ENCODE measurements at places on chromosomes 7 and 10. TPM values are rescaled to one million over a fixed set of nuclear protein-coding genes. Genes with fewer than 3 reads are reported as not detected.

Gene PSMC2
- 98.1 TPM for total RNA-seq

DNA sequence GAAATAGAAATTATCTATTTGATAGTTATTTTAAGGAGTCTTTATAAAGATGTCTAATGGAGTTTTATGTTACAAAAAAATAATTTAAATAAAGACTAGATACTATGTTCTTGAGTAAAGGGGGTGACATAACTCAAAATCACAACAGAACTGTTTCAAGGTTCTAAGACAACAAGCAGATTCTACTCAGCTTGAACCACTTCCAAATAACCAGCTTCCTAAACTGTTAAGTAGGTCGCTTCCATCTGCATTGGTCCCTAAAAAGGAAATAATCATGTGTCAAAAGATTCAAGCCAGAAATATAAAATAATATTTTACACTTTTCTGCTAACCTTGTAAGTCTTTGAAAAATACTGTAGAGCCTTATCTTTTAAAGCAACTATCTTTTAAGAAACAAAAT is 14.1 kb downstream of the SEM1 start:
- no peaks in the 10 kb centered on the region for H3K27me3 ChIP-seq
- DNase-seq, result no peak
- peaks cover 18% of the 10 kb centered on the region for H3K36me3 ChIP-seq

Gene PSAP
- total RNA-seq, result 1,668 TPM

GRCh38 chr10:79982861-79983260 is 34.0 kb upstream of the SFTPD start:
- no peaks in the 10 kb centered on the region for H3K36me3 ChIP-seq
- H3K4me1 ChIP-seq, result peaks cover 4% of the 10 kb centered on the region
- no peak for DNase-seq
- H3K27ac ChIP-seq, result peak overlapping the region; percentile 84
- no peak overlapping the region for H3K4me3 ChIP-seq

Gene POLR2J
- total RNA-seq, result 30.5 TPM

Gene AKR1B15
- not detected for total RNA-seq

Gene TWIST1
- 0.47 TPM for total RNA-seq

Gene RBP3
- total RNA-seq, result not detected

Gene MINDY4
- total RNA-seq, result 8.0 TPM

DNA sequence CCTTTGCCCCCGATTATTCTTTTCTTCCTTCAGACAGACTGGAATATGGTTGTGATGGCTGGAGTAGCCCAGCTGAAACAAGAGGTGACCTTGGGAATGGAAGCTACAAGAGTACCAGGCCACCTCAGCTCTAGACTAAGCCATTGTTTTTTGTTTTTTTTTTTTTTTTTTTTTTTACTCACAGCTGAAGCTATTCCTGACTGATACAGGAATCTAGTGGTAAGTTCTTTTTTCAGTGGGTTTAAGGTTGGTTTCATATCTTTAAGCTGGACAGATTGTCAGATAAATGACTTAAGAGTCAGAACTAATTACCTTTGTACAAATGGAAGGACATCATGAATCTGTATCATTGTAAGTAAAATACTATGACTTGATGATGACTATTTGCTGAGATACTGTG is 30.2 kb upstream of the PTPN12 start:
- H3K27ac ChIP-seq, result no peak overlapping the region
- H3K4me1 ChIP-seq, result no peaks in the 10 kb centered on the region
- H3K27me3 ChIP-seq, result no peaks in the 10 kb centered on the region
- H3K4me3 ChIP-seq, result no peak overlapping the region
- DNase-seq, result no peak

GRCh38 chr10:21347043-21347784 is 178.3 kb downstream of the SKIDA1 start:
- no peak overlapping the region for H3K4me3 ChIP-seq
- no peaks in the 10 kb centered on the region for H3K36me3 ChIP-seq
- peaks cover 6% of the 10 kb centered on the region for H3K4me1 ChIP-seq
- DNase-seq, result no peak
- no peaks in the 10 kb centered on the region for H3K27me3 ChIP-seq

Gene RPEL1
- total RNA-seq, result 0.13 TPM

GRCh38 chr7:121547544-121548092 is 151.5 kb upstream of the FAM3C start:
- H3K4me3 ChIP-seq, result no peak overlapping the region
- DNase-seq, result peak; percentile 71
- H3K4me1 ChIP-seq, result no peaks in the 10 kb centered on the region
- H3K27ac ChIP-seq, result no peak overlapping the region
- no peaks in the 10 kb centered on the region for H3K27me3 ChIP-seq

DNA sequence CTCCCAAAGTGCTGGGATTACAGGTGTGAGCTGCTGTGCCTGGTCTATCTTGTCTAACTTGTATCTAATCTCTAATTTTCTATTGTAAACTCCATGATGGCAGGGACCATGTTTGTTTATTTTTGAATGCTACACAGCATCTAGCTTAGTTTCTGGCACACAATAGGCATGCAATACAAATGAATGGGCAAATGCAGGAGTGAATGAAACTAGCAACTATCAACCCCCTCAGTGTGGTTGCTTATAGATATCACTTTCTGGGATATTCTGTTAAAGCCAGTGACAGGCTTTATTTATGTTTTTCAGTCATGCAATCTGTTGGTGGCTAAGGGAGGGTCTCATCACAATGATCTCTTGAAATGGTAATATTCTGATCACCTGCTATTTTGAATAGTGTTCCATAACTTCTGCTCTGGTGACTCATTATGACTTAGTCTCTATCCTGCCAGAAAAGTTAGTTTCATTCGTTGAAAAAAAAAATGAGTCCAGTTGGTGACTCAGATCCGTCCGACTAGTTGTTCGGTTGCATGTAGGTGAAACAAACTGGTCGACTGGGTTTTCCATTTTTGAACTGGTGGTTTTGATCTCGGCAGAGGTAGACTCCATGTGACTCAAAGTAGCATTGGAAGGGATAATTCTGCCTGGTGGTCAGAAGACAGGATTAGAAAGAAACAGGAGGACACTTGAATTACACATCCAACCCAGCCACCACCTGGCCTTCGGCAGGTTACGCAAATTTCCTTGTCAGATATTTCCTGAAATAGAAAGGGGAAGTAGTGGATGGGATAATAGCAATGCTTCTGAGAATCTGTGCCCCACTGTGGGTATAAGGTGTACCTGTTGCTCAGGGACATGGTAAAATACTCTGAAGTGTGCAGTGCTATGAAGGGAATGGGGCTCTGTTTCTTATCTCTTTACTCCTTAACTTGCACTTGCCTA is 76.8 kb downstream of the GATA3 start:
- no peaks in the 10 kb centered on the region for H3K4me1 ChIP-seq
- peaks cover 4% of the 10 kb centered on the region for H3K27me3 ChIP-seq
- H3K4me3 ChIP-seq, result no peak overlapping the region
- no peaks in the 10 kb centered on the region for H3K36me3 ChIP-seq
- no peak overlapping the region for H3K27ac ChIP-seq

Gene STOX1
- total RNA-seq, result 1.1 TPM

Gene HOXA6
- total RNA-seq, result 3.5 TPM

DNA sequence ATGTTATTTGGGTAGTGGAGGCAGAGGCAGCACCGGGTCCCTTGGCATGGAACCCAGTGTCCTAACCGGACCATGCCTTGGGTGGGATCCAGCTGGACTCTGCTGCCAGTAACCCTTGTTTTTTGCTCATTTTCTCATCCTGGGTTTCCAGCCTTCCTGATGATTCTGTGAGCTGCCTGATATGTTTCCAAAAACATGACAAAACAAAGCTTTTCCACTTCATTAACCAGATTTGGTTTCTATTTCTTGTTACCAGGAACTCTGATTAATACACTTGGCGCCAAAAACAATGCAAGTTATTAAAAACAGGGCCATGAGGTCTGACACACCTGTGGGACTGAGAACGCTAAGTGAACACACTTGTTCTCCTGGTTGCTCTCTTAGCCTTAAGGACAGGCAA is 32.8 kb upstream of the DLG5 start:
- no peaks in the 10 kb centered on the region for H3K27me3 ChIP-seq
- no peaks in the 10 kb centered on the region for H3K36me3 ChIP-seq
- H3K27ac ChIP-seq, result no peak overlapping the region
- H3K4me3 ChIP-seq, result no peak overlapping the region
- no peaks in the 10 kb centered on the region for H3K4me1 ChIP-seq

- no peaks in the 10 kb centered on the region for H3K36me3 ChIP-seq
- no peak overlapping the region for H3K4me3 ChIP-seq
- H3K27me3 ChIP-seq, result no peaks in the 10 kb centered on the region
- no peak for DNase-seq
- peaks cover 25% of the 10 kb centered on the region for H3K4me1 ChIP-seq
Measured at GRCh38 chr7:54813398-54813797, 54.4 kb upstream of the SEC61G start.

Gene GBX1
- total RNA-seq, result not detected

Gene WBP1L
- 49.8 TPM for total RNA-seq

- no peak for DNase-seq
- no peaks in the 10 kb centered on the region for H3K27me3 ChIP-seq
- no peaks in the 10 kb centered on the region for H3K36me3 ChIP-seq
- H3K4me3 ChIP-seq, result no peak overlapping the region
- peaks cover 2% of the 10 kb centered on the region for H3K4me1 ChIP-seq
Measured at GRCh38 chr10:49364747-49365146, 31.1 kb downstream of the DRGX start.

Gene PKD1L1
- 0.67 TPM for total RNA-seq

DNA sequence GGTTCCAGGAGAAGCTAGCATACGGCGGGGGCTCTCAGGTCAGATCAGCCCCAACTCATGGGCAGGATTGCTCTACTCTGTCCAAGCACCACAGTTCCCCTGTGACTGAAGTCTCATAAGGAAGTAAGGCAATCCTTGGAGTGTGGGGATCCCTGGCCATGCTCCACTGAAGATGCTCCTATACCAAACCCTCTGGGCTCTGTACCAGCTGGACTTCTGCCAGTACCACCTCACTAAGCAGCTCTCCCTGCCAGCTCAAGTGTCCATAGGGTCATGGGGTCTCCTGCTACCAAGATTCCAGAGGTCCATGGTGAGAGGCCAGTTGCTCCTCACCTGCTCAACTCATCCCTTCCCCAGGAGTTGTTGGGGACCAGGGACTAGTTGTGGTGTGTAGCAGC is 355.7 kb upstream of the STEAP1 start:
- H3K36me3 ChIP-seq, result no peaks in the 10 kb centered on the region
- no peak overlapping the region for H3K27ac ChIP-seq
- H3K4me1 ChIP-seq, result no peaks in the 10 kb centered on the region
- DNase-seq, result no peak
- H3K27me3 ChIP-seq, result no peaks in the 10 kb centered on the region

DNA sequence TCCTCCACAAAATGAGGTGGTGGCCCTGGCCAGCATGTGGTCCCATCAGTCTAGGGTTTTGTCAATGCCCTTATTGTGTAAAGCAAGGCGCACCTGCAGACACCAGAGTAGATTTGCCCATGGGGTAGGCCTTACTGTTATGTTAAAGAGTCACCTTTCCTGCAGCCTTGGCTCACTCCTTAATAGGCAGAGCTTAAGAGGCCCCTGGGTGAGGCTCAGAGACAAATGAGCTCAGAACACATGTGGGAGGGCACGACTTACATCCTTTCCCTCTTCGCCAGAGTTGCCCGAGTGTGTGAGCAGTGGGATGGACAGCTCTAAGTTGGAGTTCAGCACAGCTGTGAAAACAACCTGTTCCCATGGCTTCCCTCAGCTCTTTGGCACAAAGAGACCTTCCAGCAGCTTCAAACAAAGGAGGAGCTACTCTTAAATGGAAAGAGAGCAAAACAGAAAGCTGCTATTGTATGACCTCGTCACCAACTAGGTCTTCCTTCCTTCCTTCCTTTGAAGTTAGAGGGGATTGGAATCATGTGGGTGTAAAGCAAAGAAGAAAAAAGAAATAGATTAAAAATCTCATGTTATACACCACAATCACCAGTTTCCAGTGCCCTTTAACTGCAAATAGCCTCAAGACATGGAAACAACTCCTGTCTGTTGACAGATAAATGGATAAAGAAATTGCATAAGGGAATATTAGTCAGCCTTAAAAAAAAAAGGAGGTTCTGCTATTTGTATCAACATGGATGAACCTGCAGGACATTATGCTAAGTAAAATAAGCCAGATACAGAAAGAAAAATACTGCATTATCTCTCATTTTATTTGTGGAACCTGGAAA is 11.9 kb upstream of the XPNPEP1 start:
- H3K27ac ChIP-seq, result no peak overlapping the region
- no peak for DNase-seq
- H3K4me3 ChIP-seq, result no peak overlapping the region

Gene PNLIPRP3
- total RNA-seq, result 0.42 TPM

DNA sequence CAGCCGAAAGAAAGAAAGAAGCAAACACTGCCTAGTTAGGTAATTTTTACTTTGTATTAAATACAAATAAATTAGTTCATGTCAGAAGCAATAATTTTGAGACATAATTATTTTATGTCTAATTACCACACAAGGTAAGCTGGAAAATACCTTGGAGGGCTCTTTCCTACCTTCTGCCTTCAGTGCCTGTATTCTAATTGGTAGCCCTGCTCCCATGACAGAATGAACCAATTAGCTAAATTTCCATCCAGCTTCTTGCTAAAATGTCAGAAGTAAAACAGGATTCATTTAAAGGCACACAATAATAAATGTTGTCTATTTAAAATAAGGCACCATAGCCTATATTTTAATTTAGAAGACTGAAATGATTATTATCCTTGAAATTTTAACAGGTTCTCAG is 135.4 kb upstream of the POT1 start:
- DNase-seq, result no peak
- H3K4me1 ChIP-seq, result peaks cover 4% of the 10 kb centered on the region
- H3K36me3 ChIP-seq, result no peaks in the 10 kb centered on the region
- H3K27ac ChIP-seq, result no peak overlapping the region
- H3K4me3 ChIP-seq, result no peak overlapping the region
- H3K27me3 ChIP-seq, result no peaks in the 10 kb centered on the region

GRCh38 chr10:26278295-26278694 is 61.7 kb downstream of the GAD2 start:
- no peak overlapping the region for H3K27ac ChIP-seq
- no peak overlapping the region for H3K4me3 ChIP-seq
- no peaks in the 10 kb centered on the region for H3K27me3 ChIP-seq
- no peaks in the 10 kb centered on the region for H3K36me3 ChIP-seq
- no peaks in the 10 kb centered on the region for H3K4me1 ChIP-seq

- H3K4me3 ChIP-seq, result no peak overlapping the region
- H3K27ac ChIP-seq, result peak overlapping the region; percentile 78
- no peaks in the 10 kb centered on the region for H3K36me3 ChIP-seq
- H3K27me3 ChIP-seq, result no peaks in the 10 kb centered on the region
- H3K4me1 ChIP-seq, result peaks cover 41% of the 10 kb centered on the region
Measured at GRCh38 chr10:119252051-119252465, 44.7 kb downstream of the GRK5 start.
